ENCODE measurements at places on chromosomes 7 and 10.

- no peak for DNase-seq
Observed at GRCh38 chr10:133085251-133086125, 2.2 kb upstream of the ADGRA1 start.

DNA sequence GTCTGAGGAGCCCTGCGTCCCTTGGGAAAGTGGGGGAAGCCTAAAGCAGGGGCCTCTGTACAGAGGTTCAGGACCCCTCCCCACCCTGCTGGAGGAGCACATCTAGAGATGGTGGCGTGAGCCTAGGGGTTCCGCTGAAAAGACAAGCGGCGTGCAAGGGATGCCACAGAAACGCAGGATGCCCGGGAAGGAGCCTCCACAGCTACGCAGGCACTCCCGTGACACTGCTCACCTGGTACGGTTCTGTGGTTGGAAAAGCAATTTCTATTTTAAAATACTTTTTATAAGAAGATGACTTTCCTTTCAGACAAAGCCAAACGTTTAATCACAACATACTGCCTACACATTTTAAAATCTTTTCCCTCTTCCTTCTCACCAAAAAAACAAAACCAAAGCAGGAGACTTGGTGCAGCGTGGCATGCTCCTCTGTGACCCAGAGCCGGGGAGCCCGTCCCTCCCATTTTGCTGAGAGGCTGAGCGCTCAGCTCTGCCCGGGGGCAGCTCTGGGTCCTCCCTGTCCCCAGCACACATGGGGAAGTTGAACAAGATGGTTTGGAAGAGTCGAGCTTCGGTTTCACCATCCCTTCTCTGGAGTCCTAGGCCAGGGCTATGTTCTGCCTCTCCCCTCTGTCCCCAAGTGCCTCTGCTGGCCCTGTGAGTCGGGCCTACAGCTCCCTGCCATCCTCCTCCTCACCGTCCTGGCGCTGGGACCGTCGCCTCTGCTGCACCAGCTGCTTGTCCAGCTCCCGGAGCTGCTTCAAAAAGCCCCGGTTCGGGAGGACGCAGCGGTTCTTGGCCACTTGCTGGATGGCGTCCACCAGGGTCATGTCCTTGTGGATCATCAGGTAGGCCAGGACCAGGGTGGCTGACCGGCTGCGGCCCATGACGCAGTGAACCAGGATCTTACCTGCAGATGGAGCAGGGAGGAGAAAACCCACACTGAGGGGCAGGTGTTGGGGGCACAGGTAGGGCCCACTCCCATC, 74.0 kb upstream of the SAMD8 start:
- DNase-seq, result no peak

DNA sequence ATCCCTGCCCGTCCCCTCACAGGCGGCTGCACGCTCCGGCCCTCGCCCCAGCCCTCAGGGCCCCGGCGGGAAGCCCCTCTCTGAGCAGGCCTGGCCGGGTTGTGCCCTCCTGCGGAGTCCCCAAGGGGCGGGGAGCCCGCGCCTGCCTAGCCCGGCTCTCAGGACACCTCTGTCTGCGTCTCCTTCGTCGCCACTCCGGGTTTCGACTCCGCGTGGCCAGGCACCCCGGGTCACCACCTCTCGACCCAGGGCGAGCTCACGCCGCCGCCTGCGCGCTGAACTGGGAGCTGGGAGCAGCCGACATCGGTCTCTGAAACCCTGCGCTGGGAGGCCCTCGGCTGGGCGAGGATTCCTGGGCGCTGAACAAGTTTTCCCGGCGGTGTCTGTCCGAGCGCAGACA, 6.2 kb upstream of the OGDHL start:
- DNase-seq, result no peak

GRCh38 chr7:136533732-136534131, 334.7 kb upstream of the CHRM2 start:
- DNase-seq, result no peak

DNA sequence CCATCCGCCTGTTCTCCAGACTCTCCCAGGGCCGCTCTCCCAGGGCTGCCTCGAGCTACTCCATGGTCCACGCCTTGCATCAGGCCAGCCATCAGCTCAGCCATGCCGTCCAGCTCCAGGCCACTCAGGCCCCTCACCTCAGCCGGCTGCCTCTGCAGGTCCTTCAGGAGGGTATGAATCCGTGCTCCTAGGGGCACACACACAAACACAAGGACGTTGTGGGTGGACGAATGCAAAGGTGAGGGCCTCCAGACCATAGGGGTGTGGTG, 449.4 kb downstream of the PTPRN2 start:
- no peak for DNase-seq

All from activated CD4-positive, alpha-beta memory T cell treated with anti-CD3 and anti-CD28 coated beads, Interleukin-2, amount 10 ng/mL, durations not matched to agents 7 days and 5 days (primary cell).